HFFc6 (cell line): ENCODE measurements at places on chromosomes 1 and 21.

GRCh38 chr1:43797891-43798290 lies 90.6 kb downstream of the ST3GAL3 start:
- no peak for DNase-seq

DNA sequence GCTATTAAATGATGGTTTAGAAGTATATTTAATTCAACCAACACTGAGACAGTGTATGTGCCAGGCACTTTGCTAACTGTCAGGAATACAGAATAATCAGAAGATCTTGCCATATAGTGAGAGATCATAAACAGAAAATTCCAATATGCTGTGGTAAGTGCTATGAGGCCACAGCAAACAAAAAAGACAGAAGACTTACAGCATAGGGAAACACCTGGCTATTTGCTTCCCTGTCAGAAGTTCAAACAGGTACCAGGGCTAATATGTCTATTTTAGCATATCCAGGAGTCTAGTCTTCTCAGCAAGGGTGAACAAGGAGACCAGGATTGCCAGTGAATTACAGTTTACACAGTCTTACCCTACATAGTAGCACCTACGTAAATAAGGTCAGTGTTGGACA lies 30.4 kb downstream of the TRIT1 start:
- no peak for DNase-seq

GRCh38 chr1:60516996-60517395 lies 443.4 kb upstream of the C1orf87 start:
- no peak for DNase-seq

DNA sequence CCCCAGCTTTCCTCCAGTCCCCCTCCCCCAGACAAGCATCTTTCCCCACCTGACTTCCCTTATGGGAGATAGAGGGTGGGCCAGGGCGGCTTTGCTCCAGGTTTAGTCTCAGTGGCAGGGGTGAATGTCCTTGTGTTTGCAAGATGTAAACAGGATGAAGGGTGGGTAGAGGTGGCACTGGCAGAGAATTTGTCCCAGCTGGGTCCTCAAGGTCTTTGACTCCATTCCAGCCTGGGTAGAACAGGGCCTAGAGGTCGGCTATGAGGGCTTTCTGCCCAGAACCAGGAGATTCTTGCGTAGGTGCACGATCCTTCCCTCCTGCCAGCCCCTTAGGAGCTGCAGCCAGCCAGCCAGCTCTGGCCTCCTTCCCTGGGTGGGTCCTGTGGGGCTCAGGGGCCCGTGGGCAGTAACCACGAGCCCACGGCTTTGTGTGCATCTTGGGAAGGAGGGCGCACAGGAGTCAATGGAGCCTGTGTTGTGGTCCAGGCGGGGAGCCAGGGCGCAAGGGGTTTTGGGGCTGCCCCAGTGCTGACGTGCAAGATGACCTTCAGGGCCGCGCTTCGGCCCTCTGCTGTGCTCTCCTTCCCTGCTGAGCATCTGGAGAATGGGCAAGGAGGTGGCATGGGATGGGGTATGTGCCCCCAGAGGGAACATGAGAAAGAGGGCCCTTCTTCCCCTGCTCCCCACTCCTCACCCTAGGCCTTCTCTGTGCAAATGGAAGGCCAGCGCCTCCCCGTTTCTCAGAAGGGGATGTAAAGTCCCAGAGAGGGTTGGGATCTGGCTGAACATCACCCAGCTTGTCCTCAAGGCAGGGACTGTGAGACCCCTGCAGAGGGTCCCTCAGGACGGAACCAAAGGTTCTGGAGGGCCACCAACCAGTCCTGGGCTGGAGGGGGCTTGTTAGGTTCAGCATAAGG lies 15.7 kb downstream of the POU3F1 start:
- no peak for DNase-seq

DNA sequence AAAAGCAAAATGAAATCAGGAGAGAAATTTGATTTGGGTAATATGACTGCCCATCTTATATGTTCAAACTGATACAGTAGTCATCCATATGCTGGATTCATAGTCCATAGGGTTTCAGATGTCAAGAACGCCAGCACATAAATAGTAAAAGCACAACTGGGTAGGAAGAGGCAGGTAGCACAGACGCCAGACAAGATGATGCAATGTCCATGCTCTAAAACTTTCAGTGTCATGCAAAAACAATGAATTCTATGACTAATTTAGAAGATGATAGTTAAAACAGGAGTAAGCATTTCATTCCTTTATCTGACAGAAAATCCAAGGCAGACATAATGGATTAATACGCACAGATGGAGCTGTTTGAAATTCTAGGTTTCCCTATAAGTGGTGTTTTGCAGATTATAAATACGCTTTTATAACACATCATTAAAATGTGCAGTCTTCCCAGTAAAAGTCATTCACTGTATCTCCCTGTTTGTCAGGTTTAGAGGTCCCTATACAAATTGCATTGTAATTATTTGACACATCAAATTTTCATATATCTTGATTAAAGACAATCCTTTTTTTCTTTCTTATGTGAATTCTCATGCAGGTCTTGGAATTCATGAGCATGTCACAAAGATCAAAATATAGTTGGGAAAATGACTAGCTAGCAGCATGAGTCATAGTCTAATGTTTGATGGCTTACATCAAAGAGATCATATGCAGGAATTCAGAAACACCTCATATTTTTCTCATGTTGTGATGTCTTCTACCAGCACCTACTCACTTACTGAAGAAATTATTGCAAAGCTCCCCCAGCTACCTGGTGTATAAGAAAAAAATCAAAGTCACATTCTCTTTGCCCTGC lies 139.9 kb downstream of the DSCAM start:
- DNase-seq: peak; percentile 11

DNA sequence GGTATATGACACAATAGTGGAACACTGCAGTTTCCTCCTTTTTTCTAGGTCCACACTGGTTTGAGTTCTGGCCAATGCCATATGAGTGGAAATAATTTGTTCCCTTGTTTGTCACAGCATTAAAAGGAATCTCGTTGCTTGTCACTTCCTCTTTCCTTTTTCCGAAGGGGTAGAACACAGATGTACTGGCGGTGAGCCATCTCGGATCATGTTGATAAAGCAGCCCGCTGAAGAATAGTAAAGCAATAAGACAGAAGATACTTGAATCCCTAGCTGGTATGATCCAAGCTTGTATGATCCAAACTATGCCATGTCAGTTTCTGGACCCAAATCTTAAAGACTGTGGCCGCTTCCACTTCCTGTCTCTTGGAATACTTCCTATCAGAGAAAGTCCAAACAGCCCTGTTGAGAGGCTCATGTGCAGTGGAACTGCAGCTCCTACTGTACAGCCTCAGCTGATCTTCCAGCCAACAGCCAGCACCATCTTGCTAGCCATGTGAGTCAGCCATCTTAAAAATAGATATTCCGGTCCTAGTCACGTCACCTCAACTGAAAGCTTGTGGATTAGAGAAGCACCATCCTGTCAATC lies 40.3 kb downstream of the CFHR5 start:
- no peak for DNase-seq

GRCh38 chr21:45555557-45556301 lies 13.5 kb upstream of the SLC19A1 start:
- peak; percentile 56 for DNase-seq

GRCh38 chr21:42859891-42860230 lies 19.5 kb downstream of the WDR4 start:
- no peak for DNase-seq

DNA sequence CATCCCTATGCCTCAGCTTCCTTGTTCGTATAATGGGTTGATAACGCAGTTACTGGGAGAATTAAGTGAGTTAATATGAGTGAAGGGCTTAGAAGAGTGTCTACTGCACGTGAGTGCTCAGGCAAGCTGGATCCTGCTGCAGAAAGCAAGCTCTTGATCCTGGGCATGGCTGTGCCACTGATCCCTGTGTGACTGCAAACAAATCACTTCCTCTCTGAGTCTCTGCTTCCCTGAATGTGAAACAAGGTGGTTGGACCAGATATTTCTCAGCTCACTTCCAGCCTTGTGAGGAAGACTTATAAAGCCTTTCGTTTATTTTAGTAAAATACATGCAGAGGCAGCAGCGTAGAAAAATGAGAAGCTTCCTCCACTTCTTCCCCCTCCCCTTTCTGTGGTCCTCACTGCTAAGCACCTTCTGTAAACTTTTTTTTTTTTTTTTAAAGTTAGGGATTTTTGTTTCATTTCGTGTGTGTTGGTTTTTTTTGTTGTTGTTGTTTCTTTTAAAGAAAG lies 13.8 kb downstream of the PSEN2 start:
- DNase-seq: no peak

DNA sequence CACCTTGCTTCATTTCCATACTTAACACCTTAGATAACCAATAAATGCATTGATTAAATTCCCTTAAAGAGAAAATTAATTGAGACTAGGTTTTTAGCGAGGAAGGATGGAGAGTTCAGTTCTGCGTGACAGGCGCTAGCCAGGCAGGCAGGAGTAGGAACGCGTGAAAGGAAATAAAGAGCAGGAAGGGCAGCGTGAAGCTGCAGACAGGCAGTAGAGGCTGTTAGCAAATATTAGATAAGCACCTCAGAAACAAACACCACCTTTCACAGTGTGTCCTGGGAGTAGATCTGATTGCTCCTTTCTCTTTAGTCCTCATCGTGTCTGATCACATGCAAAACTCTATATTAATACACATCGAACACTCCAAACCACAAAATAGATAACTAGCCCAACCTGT lies 282.7 kb upstream of the ADGRL2 start:
- no peak for DNase-seq

- no peak for DNase-seq
Observed at GRCh38 chr1:104098837-104099236, 349.1 kb downstream of the AMY1C start.

- no peak for DNase-seq
Observed at GRCh38 chr1:98351561-98351960, 310.0 kb upstream of the SNX7 start.

DNA sequence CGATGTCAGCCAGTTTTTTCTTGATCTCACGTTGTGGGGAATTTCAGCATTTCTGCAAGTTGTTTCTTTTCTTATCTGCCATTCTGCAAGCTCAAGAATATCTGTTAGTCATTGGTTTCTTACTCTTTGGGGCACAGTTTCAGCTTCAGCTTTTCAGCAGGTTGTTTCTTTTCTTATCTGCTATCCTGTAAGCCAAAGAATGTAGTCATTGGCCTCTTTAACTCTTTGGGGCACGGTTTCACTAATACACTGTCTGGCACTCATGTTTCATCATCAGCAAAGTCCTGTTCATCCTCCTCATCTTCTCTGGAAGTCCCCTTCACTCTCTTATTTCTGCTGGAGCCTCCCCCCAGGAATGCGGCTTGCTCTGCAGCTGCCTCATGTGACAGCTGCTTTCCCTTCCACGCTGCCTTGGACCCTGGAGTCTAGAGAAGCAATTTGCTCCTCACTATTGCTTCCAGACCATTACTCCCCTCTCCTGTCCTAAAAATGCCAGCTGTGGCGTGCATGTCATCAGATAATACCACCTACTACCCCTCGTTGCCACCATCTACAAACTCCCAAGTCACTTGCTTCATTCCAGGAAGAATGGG lies 67.0 kb upstream of the CACNA1E start:
- no peak for DNase-seq

DNA sequence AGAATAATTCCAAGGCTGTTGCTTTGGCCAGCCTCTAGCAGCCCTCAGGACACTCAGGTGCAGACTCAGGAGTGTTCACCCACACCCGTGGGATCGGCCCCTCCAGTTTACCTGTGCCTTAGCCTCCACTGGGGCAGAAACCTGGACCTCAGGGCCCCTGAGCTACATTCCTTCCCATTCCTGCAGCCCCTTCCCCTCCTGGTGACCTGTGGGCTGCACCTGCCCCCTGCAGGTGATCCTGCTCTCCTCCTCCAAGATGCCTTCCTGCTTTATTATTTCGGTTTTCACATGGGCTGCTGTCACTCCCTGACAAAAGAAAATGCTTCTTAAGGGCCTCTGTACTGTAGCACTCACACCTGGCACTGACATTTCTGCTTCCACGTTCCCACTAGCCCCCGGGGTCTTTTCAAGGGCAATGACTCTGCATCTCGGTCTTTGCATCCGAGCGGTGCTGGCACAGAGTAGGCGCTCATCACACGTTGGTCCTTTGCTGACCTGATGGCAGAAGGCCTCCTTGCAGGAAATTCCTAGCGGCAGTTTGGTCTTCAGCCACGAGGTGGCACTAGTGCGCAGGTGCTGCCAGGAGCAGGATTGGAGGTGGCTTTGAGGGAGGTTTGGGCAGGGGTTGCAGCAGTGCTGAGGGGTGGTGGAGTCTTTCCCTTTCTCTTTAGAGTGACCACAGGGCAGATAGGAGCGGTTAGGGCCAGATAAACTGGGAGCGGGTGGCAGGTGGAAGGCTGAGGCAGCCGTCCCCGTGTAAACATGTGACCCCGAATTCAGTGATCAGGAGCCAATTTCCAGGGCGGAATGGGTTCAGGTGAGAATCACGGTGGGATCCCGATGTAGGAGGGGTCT lies 25.3 kb upstream of the ETV3 start:
- peak; percentile 47 for DNase-seq

DNA sequence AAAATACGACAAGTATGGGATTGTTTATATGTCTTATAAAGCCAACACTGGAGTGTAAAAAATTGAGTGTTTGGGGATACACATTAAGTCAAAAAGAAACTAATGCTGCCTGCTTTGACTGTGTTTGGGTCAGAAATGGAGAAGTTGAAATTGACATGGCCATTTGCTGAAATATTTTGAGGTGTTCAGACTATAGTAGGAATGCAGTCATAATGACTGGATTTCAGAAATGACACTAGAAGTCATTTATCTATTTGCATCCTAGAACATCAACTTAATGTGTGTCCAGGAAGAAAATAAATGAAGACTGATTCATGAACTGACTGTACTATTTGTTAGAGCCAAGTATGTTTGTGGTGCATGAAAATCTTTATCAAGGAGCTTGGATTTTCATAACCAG lies 28.4 kb downstream of the RASAL2 start:
- peak; percentile 24 for DNase-seq

DNA sequence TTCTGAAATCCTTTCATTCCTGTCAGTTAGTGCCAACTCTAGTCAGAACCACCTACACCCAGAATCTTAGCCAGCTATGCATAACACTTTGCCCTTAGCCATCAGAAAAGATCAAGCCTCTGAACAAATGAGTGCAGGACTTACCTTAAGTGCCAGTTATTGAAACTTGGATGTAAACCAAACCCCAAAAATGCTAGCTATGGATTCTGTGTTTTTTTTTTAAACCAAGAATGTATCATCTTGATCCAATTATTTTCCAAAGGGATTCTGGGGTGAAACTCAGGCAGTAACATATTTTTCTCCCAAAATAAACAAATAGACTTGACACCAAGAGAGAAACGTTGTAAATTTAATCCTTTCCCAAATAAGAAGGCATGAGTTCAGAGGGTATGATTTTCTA lies 538.6 kb upstream of the ADAMTS5 start:
- DNase-seq: peak; percentile 76

DNA sequence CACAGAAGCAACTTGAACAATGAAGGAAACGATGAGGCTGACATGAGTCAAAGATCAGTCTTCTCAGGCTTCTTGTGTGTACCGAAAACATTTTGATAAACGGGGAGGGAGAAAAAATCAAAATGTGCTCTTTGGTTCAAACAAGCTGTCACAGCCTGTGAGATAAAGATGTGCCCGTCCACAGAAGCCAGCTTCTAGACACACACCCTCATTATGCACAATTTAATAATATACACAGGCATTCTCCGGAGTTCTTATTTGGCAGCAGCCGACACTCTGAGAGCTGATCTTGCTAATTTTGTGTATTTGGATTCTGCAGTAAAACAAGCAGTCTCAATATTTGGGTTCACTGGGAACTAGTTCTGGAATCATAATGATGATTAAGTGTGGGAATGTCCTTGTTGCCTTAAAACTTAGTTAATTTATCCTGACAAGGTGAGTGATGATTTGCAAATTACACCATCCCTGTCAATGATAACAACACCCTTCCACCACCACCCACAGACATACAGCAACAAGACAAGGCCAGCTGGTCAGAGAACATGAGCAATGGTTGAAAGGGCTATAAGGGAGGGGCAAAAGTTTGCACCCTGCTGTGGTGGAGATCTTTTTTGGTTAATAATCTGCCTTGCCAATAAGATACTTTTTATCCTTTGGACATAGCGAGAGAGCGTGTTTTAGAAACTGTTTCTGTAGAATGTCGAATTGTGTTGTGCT lies 269.9 kb upstream of the KIAA0040 start:
- DNase-seq: no peak
